CD4-positive, alpha-beta T cell treated with Interferon gamma for 1 hour (primary cell): ENCODE measurements at places on chromosomes 2 and 18.

DNA sequence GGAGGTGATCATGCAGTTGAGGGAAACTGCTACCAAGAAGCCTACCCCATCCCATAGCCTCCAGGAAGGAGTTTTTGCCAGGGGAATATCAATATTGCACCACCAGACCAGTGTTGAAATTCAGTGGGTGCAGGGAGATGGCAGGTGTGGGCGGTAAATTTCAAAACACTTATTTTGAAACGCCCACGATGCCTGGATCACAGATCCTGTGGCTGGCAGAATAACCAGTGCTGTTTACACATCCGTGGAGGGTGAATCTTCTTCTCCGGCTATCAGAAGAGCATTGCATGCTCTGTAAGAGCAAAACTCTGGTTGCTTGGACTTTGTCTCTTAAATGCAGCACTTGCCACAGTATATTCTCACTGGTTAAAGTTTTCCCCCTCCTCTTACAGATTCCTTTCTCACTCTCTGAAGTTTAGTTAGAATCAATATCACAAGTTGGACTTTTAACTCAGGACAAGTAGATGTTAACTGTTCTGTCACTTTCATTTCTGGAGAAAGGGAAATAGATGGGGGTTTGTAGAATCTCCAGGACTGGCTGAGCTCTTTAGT lies 70.5 kb upstream of the ZCCHC2 start:
- no peak for DNase-seq

DNA sequence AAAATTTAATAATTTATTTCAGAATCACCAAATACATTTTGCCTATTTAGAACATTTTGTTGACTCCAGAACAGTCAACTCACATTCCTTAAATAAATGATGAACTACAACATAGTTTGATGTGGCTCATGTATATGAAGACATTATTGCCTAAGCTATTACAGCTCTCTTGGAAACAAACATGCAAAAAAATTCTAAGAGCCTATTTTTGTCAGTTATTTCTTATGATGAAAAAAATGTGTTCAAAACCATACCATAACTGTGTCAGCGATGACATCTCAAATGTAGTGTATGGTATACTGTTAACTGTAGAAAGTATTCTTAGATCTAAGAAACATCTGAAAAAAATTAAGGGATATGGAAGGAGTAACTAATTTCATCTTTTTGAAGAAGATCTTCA lies 6.3 kb upstream of the EMILIN2 start:
- no peak for DNase-seq

DNA sequence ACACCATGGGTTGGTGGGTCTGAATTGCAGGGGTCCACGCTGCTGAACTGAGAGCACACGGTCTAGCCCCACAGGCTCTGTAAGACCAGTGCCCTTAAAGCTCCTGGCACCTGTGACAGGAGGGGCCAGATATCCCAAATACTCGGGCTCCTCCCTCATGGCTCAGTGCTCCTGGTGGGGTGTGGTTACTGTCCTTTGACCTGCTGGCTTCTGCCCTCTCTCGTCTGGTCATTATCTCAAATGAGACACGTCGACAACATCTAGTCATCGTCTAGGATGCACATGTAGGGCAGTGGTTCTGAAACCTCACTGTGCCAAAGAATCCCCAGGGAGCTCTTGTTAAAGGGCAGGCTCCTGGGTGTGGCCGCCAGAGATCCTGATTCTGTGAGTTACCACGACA lies 258.4 kb downstream of the LOXHD1 start:
- no peak for DNase-seq

- DNase-seq: no peak
Observed at GRCh38 chr2:9191041-9191481, 15.6 kb upstream of the ASAP2 start.

- no peak for DNase-seq
Observed at GRCh38 chr2:55239656-55240222, 7.3 kb downstream of the RPS27A start.

GRCh38 chr2:136005462-136006196 lies 20.2 kb upstream of the DARS1 start:
- DNase-seq: no peak
